Activated naive CD4-positive, alpha-beta T cell treated with anti-CD3 and anti-CD28 coated beads for 36 hours (primary cell): ENCODE measurements at places on chromosomes 6 and 20.

DNA sequence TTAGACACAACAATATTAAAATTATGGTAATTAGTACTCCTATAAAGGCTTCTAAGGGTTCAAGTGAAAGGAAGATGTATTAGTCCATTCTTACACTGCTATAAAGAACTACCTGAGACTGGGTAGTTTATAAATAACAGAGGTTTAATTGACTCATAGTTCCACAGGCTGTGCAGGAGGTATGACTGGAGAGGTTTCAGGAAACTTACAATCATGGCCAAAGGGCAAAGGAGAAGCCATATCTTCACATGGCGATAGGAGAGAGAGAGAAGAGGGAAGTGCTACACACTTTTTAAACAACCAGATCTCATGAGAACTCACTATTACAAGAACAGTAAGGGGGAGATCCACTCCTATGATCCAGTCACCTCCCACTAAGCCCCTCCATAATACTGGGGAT is 52.9 kb downstream of the TINAG start:
- DNase-seq = no peak

DNA sequence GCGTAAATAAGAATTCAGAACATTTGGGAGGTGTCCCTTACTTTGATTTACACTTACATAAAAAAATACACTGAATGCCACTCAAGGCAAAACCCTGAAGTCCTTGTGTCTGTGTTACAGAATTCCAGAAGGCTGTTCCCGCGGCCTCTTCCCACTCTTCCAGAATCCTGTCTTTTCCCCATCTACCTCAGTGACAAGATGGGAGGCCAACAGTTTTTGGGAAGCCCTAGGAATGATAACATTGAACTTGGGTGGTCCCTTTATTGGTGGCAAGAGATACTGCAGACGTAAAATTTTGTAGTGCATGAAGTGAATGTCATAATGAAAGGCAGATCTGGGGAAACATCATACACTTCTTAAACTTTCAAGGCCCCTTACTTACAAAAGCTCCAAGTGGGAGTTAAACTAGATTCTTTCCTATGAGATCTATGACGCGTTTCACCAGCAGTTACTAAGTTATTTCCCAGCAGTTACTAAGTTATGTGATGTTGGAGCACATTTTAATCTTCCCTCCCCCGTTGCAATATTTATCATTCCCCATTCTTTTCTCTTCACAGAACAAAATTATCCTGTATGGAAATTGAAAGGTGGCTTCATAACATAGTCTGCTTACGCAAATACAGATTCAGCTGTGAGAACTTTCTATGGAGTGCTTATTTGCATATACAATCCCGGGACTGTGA is 79.5 kb downstream of the BCAS1 start:
- no peak for DNase-seq

DNA sequence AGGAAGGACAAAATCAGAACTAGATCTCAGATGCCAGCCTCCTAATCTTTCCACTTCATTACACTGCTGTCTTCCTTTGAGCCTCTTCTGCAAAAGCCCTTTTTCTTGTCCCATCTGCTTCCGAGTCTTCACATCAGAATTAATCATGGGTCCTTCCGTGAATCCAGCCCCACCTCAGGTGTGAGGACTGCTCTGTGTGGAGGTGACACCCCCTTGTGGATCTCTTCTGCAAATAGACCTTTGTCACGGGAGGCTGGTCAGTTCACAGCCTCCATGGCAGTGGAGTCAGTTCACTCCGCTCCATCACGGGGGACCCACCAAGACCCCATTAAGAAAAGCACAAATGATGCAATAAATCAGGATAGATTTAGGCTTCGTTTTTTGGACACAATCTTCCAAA is 171.1 kb downstream of the ADAT2 start:
- DNase-seq = peak; percentile 19

- DNase-seq = no peak
Measured at GRCh38 chr6:126529637-126530362, 189.9 kb downstream of the CENPW start.

GRCh38 chr6:11412011-11412424 is 125.5 kb upstream of the TMEM170B start:
- no peak for DNase-seq

DNA sequence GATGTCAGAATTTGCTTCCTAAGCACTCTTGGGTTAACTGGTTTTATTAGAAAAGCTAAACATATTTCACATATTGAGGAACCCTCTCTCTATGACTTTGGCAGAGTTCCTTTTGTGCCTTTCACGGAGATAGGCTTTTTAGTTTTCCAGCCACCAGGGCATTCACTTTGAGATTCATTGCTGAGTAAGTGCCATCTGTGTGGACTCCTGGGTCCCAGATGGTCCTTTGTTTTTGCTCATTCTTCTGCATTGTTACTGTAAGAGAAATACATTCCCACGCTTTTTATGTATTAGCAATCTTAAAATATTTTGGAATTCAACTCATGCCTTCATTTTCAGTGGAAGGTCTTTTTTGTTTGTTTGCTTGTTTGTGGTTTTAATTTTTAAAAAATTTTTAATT is 76.3 kb upstream of the PHACTR2 start:
- DNase-seq = no peak

GRCh38 chr6:138572885-138573284 is 73.6 kb upstream of the NHSL1 start:
- DNase-seq = no peak

- no peak for DNase-seq
Measured at GRCh38 chr6:163741743-163742363, 327.3 kb downstream of the QKI start.

DNA sequence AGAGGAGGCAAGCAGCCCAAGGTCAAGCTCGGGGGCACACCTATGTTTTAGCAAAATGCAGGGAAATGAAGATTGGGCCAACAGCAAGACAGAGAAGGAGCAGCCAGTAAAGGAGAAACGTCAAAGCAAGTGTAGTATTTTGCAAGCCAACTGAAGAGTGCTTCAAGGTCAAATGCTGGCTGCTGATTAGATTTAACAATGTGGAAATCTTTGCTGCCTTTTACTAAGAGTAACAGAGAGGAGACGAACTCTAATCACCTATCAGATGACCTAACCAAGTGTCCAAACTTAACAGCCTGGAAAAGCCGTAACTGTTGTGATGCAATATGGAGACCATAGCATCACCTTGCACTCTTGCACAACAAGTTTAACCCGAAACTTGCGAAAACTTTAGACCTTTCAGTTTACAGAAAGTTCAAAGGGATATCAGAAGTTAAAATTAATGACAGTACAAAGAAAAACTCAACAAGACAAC is 30.4 kb downstream of the AKIRIN2 start:
- no peak for DNase-seq

DNA sequence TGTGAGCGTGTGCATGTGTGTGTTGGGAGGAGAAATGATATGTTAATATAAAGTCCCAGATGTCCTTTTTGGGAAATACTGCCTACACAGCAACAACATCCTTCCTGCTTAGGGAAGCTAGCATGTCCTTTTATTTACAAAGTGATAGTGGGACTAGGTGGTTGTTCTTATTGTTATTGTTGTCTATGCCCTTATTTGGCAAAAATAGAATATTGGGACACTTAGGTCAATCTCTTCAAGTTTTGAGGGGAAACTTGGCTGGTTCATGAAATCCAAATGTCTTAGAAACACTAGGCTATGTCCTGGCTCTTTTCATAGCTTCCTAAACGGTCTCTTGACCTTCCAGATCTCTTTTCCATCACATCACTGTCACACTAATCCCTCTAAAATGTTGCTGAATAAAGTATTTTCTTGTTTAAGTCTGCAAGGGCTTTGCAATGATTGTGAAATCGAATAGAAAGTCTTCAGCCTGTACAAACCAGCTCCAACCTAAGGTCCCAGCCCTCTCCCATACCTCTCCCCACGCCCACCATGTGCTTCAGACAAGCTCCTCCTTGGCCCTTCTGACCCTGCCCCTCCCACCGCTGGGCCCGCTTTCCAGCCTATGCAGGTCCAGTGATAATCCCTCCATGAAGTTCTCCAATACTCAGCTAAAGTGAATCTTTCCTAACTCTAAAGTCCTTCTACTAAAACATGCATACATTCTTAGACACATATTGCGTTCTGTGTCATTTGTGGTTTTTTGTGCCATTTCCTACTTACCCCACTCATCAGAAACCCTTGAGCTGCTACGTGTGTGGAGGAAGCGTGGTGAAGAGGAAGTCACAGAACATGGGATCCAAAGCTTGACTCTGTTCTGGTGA is 205.1 kb downstream of the LY86 start:
- no peak for DNase-seq

- DNase-seq = no peak
Measured at GRCh38 chr6:65191471-65191870, 515.6 kb downstream of the EYS start.

DNA sequence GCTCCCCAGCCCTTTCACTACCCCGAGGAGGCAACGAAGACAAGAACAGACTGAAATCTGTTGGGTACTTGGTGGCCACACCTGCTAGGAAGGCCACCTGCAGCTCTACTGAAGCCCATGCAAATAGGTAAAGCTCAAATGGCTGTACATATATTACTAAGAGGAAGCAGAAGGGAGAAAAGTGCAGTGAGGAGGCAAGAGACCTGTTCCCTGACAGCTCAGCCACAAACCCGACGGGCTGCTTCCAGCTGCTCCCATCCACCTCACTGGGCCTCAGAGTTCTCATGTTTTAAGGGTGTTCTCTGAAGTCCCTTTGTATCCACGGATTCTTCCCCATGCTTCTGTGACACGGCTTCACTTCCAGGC is 24.6 kb downstream of the TRAM2 start:
- DNase-seq = no peak

GRCh38 chr6:36927691-36928546 is 26.6 kb upstream of the PI16 start:
- no peak for DNase-seq

DNA sequence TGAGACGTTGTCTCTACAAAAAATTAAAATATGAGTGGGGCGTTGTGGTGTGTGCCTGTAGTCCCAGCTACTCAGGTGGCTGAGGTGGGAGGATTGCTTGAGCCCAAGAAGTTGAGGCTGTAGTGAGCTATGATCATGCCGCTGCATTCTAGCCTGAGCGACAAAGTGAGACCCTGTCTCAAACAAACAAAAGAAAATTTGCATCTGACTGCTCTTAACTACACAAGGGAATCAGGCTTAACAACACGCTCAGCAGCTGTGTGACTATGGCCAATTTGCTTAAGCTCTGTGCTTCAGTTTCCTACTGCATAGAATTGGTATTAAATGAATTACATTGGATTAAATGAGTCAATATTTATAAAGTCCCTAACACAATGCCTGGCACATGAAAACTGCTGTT is 24.3 kb upstream of the MRPS10 start:
- no peak for DNase-seq

DNA sequence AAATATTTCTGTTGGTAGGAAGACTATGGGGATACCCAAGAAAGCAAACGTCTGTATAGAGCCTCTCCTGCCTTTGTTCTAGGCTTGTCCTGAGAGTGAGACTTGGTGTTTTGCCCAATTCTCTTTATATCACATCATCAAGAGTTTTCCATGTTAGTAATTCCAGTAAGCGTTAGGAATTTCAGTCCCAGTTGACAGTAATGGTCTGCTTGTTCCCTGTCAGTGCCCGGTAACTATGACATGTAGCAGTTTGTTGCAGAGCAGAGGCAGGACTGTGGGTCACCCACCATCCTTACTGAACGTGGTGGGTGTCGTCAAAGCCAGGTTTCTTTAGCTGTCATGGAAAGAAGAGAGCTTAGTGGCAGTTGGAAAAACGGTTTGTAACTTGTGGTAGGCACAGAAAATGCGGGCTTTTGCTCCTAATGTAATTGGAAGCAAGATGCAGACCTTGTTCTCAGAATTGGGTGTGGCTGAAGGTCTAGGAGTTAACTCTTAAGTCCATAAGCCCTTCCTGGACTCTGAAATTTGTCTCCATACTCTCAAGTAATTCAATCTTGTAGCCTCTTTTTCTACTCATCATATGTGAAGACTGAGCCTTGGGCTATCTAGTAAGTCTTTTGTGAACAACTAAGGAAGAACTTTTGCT is 188.8 kb downstream of the TMEM242 start:
- DNase-seq = no peak

- DNase-seq = no peak
Measured at GRCh38 chr6:11789744-11790143, 11.1 kb upstream of the ADTRP start.

- DNase-seq = no peak
Measured at GRCh38 chr6:114362957-114363356, 20.1 kb upstream of the HS3ST5 start.

DNA sequence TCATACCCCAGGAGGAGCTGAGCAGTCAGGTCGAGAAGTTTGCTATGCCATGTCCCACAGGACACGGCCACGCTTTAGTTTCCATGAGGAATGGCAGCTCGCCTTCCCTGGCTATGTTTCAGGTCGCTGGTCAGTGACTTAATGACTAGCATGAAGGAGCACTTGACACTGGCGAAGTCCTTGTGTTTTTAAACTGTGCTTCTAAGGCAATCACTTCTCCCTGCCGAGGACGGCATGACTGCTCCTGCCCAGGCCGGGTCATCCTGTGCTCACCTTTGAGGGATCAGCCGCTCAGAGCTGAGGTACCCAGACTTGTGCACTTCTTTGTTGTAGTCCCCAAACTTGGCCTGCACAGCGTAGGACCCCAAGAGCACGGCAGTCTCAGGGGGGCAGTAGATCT is 34.1 kb downstream of the EZR start:
- DNase-seq = no peak

GRCh38 chr6:126607289-126607688 is 267.4 kb downstream of the CENPW start:
- DNase-seq = no peak

DNA sequence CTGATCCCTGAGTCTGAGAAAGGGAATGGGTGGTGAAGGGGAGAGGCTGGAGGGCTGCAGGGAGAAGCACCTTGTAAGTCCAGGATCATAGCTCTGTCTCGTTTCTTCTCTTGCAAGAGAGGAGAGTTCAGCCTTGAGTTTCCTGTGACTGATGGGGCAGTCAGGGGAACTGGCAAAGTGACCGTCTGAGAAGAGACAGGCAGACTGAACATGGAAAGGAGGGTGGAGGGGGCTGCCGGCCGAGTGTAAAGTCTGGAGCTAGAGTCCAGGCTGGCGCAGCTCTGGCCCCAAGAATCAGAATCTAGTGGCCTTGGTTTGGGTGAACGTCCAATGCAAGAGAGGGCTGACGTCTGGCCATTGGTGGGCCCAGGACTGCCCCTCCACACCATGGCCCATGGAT is 72.5 kb downstream of the TCP11 start:
- no peak for DNase-seq

DNA sequence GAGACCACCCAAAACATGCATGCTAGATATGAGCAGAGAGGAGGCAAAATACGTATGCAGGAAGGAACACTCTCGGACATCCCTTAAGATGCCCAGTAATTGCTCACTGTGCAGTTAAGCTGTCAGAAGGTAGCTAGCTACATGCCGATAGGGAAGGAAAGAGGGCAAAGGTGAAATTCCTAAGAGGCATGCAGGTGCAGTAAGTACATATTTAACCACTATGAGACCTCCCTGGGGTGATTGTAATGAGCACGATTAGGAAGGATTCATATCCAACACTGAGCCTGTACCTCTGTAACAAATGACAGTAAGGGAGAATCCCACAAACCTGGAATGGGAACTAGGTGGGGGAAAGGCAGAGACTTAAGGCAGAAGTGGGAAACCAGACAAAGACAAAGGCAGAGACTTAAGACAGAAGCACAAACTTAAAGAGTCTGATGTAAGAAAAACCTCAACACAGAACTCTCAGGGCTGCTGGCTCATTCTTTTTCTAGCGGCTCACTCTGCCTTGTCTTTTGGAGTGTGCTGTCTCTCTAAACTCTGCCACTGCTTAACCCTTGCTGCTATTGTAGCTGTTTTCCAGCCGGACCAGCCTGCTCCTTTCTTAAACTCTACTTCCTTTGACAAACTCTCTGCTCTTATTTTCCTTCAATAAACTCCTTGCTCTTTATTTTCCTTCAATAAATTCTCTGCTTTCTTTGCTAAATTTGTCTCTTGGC is 148.1 kb downstream of the UBE3D start:
- DNase-seq = no peak
